ENCODE measurements at places on chromosomes 5 and 9.

GRCh38 chr5:32432633-32433032, 11.9 kb downstream of the ZFR start:
- DNase-seq: no peak

GRCh38 chr5:163880302-163880701, 374.9 kb downstream of the MAT2B start:
- DNase-seq: no peak

- DNase-seq: no peak
Observed at GRCh38 chr5:41277476-41278245, 64.3 kb upstream of the C6 start.

DNA sequence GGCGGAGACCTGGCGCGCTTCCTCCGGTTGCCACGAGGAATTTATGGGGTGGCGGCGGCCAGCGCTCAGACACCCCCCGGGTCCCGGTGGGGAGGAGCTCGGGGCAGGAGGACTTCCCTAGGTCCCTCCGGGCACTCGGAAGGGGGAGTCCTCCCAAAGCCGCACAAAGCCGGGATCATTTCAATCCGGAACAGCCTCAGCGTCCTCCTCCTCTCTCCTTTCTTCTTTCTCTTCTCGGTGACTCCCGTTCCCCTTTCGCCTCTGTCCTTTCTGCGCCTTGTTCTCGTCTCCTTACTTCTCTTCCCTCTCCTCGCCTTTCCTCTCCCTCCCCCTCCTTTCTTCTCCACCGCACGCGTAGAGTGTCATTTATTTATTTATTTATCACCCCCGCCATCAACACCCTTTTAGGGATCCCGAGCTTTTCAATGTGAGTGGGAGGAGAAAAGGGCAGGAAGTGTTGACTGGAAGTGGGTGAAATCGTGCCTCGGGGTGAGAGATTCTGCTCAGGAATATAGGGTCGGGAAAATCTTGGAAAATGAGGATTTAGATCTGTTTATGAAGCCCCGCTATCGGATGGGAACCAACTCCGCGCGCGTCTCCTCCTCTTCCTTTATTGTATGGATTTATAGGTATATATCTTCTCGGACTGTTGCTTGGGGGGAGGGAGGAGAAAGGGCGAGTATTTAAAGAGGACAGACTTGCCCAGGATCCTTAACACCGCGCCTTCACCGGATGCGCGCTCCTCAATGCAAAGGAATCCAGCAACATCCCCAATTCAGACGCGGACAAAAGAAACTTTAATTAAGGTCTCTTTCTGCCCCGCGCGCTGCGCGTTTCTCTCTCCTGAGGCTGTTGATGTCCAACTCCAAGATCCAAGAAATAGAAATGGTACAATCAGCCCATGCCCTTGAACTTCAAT, 2.0 kb upstream of the ZNF462 start:
- no peak for DNase-seq

GRCh38 chr5:109601736-109602135, 88.0 kb upstream of the MAN2A1 start:
- no peak for DNase-seq

- no peak for DNase-seq
Observed at GRCh38 chr5:1073239-1074102, 38.4 kb downstream of the SLC12A7 start.

DNA sequence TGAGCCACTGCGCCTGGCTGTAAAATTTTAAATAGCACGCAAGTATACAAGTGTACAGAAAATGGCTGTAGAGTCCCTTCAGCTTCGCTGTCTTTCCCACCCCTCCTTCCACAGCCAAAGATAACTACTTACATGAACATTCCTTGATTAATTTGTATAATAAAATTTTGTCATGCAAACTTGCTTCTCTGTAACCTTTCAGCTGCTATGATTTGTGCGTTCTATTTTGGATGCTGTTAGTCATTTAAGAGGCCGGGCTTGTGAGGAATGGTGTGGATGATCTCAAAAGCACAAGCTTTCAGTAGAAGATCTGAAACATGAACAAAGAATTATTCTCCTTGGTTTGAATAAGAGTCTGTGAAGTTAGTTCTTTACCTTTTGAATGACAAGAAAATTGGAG, 115.0 kb upstream of the TLE1 start:
- DNase-seq: no peak

DNA sequence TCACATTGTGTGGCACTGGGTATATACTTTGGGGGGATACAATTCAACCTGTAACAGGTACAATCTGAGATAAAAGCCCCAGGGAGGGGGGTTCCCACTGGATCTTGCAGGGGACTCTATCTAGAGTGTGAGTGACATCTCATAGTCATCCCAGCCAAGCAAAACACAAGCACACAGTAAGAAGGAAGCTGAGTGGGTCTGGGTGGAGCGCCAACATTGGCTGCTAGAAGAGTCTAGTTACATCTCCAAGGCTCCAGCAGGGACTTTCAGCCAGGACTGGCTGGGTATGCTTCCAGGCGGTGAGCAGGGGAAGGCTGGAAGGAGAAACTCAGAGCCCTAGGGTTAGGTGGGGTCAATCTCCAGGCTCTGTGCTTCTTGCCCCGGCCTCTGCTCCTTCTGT, 53.0 kb downstream of the IL31RA start:
- no peak for DNase-seq

DNA sequence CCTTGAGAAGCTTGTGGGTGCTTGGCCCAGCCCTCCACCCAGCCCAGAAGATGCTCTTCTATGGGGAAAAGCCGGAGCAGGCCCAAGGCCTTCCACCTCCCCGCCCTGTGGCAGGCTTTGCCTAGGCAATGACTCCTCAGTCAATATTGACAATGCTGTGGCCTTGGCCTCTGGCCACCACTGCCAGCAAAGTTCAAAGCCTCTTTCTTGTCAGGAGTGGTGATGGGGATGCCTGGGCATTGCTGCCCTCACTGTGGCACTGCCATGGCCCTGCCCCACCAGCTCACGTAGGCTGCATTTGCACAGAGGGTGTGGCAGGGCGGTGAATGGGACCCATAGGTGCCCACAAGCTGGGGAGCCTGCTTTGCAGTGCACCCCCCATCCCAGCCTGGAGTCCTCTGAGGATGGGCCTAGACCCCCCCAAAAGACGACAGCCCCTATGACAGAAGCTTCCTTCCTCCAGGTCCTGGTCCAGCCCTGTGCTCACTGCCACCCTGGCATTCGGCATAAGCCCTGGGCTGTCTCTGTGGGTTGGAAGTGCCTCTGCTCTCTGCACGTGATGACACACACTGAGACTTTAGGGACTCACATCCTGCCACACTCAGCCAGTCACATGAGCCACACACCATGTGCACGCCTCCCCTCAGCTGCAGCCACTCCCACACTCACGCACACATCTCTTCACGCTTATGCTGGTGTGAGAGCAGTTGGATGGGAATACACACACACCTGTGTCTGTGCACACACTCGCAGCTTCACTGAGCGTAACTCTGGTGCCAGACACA, 31.1 kb downstream of the MORN5 start:
- DNase-seq: no peak

GRCh38 chr9:18184401-18184800, 289.6 kb upstream of the ADAMTSL1 start:
- DNase-seq: no peak

DNA sequence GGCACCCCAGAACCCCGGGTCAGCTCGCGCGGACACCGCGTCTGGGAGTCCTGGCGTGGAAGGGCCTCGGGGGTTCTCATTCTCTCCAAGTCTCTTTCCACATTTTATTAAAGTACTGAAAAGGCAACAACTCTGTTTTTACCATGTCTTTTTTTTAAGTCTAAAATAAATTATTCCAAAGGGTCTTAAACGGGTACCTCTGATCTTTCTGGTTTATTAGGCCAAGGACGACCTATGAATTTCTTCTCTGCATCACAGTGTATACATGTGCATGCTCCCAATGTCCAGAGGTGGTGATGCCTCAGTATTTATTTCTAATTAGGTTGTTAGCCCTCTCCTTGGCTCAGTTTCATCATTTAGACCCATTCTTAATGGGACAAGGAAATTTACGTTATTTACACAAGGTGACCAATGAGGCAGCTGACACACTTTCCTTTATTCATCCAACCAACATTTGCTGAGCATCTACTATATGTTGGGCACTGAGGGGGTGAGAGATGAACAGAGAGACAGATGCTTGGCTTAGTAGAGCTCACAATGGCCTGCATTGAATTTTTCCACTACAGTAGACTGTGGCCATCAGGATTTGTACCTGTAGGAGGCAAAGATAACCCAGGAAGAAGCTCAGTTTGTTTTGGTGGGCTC, 7.6 kb upstream of the OTP start:
- DNase-seq: no peak

DNA sequence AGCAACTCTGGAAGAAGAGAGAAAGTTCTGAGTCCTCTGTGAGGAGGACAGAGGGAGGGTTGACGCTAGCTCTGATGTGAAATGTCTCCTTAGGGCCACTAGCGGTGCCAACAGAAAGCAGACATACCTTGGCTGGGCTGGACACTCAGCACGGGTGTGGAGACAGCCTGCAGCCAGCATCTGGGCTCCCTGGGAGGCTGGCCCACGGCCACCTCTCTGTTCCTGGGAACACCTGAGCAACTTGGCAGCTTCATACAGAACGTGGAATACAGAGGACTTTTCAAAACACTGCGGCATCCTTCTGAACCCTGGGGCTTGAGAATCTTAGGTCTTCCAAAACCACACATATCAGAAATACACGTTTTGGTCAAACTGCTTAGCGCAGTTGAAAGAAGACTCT, 269.1 kb downstream of the FSTL4 start:
- no peak for DNase-seq

GRCh38 chr5:95620870-95621838, 1.3 kb downstream of the GPR150 start:
- DNase-seq: no peak

- no peak for DNase-seq
Observed at GRCh38 chr5:4987431-4987830, 152.7 kb upstream of the ADAMTS16 start.

- DNase-seq: no peak
Observed at GRCh38 chr9:104783588-104783987, 19.7 kb downstream of the NIPSNAP3B start.

- DNase-seq: no peak
Observed at GRCh38 chr5:36177715-36178523, 26.0 kb downstream of the SKP2 start.

DNA sequence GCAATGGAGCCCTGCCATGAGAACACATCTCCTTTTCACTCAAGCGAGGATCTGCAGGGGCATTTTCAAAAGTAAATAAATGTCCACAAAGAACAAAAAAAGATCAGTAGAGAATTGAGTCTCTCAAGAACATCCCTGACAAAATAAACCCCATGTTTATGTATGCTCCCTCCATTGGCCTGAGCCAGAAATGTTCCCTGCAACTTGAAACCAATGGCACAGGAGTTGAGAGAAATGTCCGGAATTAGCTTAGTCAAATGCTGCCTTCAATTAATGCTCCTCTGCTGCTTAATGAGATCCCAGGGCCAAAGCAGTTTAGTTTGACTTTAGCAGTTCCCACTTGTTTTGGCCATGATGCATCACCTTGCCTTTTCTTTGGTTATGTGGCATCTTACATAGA, 238.3 kb downstream of the EBF1 start:
- DNase-seq: no peak

GRCh38 chr9:28648723-28649122, 1075.4 kb upstream of the C9orf72 start:
- DNase-seq: no peak
